ENCODE measurements at places on chromosomes 2 and 18.

DNA sequence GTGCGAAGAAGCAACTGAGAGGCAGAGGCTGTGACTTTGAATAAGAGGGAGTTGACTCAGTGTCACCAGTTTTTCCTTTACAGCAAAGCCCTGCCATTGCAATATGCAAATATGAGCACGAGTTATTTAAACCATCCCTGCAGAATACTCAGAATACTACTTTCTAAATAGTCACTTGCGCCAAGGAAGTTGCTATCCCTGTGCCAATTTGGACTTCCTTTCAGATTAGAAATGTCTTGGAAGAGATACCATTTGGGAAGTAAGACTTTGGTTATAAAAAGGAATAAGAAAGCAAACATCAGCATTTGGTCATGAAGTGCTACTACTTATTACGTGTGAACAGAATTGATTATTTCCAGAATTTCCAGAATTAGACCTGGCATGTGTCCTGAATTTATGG is 151.8 kb upstream of the MYT1L start:
- no peak for DNase-seq

- no peak for DNase-seq
These were observed 1115.3 kb downstream of the LRP1B start for GRCh38 chr2:141015341-141016047.

DNA sequence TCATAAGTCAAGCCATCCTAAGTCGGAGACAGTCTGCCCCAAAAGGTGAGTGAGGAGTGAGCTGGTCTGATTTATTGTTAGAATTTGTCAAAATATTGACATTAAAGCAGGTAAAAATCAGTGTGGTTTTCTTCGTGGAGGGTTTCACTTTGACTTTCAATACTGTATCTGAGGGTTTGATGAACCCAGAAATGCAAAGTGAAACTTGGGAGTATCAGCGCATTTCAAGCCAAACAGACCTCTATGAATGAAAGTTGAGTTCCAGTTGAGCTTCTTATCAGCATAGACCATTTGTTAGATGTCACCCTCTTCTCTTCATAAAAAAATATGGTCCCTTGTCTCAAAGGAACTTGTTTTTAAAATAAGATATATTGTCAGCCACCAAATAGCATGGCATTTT is 21.7 kb upstream of the CXCR4 start:
- no peak for DNase-seq

DNA sequence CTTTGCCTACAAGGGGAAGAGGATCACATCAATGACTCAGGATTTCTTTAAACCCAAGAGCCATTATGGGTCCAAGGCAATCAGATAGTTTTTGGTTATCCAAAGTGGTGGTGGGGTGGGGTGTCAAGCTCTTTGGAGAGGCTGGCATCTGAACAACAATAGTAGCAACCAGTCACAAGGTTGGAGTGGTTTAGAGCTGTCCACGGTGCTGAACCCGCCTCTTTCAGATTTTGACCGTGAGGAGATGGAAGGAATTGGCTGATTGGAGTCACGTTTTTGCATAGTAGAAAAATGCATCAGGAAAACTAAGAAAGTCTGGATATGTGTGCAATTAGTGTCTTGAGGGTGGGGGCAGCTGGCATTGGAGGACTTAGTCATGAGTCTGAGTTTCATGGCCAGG is 159.9 kb downstream of the LOXHD1 start:
- DNase-seq: no peak

GRCh38 chr18:60047556-60047955 is 147.8 kb downstream of the PMAIP1 start:
- no peak for DNase-seq

DNA sequence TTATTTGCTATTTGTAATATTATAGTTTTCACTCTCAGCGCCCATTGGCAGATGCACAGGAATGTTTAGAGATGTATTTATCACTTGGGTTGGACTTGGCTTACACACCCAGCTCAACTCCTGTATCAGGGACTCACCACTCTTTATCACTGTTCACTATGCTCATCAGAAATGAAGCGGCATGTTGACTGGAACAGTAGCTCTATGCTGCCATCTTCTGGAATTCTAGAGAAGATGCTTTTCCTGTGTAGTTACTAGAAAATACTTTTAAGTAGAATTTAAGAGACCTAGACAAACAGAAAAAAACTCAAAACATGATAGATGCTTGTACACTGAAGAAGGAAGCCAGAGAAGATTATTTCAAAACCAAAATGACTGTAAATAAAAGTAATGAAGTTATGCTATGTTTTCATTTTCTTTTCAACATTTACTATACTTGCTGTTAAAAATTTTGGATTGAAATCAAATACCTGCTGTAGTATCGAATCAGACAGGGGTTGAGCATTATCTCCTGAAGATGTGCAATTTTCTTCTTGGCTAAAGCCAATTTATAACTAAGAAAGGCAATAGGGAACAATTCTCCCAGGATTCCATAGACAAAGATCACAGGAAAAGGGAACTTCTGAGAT is 47.4 kb upstream of the NXPH2 start:
- peak; percentile 31 for DNase-seq

DNA sequence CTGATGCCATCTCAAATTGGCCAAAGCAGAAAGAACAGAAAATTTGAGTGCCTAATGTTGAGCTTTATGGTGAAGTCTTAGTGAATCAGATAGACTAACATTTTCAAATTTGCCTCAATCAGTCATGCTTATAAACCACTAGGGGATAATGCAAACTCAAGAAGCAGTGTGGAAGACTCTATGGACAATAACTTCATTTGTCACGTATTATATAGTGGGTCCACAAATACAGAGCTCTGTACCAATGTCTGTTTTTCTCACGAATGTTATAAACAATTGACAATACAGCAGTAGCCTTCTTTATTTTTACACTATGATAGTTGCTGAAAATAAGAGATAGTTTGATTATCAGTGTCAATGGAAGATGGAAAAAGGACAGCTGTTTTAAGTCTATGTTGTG is 190.8 kb upstream of the SLC8A1 start:
- DNase-seq: no peak

DNA sequence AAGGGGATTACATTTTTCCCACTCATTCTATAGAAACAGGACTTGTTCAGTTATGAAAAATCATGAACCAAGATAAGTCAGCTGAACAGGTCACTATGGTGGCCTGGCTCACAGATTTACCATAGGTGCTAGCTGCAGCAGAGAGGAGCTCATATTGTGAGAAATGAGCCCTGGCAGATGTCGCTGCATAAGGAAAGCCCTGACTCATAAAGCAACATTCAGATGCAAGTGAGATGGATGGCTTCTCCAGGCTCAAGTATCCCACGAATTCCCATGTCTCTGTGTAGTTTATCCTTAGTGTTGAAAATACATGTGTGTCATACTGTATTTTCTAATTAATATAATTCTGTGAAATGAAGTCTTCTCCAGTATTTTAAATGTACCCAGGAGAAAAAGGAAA is 115.0 kb upstream of the LHCGR start:
- no peak for DNase-seq

DNA sequence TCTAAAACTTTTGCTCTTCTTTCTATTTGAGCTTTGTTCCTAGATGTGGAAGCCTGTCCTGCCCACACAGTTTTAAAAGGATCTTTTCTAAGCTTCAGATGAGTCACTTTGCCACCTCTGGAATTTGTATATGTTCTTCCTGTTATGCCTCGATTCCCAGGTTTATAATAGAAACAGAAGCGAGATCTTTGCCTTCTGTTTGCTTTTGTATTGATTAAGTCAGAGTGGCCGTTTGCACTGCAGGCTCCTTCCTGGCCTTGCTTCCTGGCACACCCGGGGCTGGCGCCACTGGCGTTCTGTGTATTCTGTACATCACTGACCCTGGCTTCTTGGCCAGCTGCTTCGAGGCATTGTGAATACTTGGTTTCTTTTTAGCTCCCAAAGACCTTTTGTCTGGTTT is 91.8 kb downstream of the MTCL1 start:
- DNase-seq: no peak

GRCh38 chr18:69953191-69953590 is 5.5 kb upstream of the CD226 start:
- DNase-seq: no peak

GRCh38 chr2:30400151-30400954 is 46.7 kb upstream of the LCLAT1 start:
- DNase-seq: no peak

GRCh38 chr2:239279508-239280295 is 121.1 kb downstream of the HDAC4 start:
- no peak for DNase-seq

GRCh38 chr2:72982219-72982618 is 64.9 kb downstream of the EMX1 start:
- no peak for DNase-seq
